NCI-H187 (cell line): ENCODE measurements at places on chromosomes 1 and 21.

GRCh38 chr1:226337276-226337875, 28.4 kb upstream of the LIN9 start:
- DNase-seq: no peak

GRCh38 chr21:39132248-39132647, 51.0 kb downstream of the PSMG1 start:
- DNase-seq: no peak

DNA sequence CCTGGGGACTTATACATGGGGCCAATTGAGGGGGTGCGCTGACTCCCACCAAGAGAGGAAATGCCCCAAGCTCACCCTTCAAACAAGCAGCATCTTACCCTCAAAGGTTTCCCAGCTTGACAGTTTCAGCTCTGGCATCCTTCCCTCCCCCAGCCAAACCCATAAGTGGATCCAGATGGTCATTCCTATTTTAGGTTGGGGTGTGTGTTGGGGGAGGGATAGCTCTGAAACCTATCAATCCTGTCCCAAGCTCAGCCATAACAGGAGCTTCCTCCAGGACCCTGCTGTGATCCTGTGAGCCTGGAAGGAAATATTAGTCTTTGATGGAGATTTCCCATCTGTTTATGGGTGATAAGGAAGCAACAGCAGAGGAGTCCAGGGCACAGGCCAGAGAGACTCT, 3.4 kb upstream of the TMEM222 start:
- no peak for DNase-seq

GRCh38 chr21:26072666-26073615, 97.6 kb downstream of the APP start:
- no peak for DNase-seq

DNA sequence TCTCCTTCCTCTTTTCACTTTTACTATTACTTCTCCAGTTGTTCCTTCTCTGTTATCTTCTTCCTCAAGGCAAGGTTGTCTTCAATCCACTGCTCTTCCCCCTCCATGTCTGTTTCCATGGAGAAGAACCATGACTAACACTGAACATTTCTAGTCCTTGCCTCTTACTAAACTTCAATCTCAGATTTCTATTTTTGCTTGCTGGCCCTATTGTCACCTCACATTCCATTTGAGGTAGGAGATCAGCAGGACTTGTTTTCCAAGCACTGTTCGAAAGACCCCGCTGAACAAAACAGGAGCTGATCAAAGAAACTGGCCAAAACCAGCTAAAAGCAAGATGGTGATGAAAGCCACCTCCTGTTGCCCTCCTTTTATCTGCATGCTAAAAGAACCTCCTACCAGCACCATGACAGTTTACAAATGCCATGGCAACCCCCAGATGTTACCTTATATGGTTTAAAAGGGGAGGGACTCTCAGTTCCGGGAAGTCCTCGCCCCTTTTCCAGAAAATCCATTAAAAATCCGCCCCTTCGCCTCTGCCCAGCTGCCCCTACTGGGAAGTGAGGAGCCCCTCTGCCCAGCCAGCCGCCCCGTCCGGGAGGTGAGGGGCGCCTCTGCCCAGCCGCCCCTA, 22.6 kb downstream of the GON4L start:
- DNase-seq: no peak

GRCh38 chr1:55071477-55071876, 32.1 kb downstream of the PCSK9 start:
- no peak for DNase-seq
